ENCODE measurements at places on chromosomes 11 and 22.

DNA sequence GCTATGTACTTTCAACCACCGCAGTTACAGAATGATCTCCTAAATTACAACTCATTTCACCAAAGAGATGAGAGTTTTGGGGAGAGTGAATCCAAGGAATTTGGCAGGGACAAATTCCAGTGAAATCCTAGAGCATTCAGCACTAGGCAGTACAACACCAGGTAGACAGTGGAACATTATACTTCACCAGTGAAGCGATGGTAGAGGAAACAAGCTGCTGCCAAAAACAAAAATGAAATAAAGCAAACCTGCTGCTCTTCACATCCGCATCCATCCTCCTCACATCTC lies 16.9 kb downstream of the SMCO4 start:
- no peak for DNase-seq

GRCh38 chr11:1967641-1968225 lies 20.6 kb downstream of the MRPL23 start:
- no peak for DNase-seq

DNA sequence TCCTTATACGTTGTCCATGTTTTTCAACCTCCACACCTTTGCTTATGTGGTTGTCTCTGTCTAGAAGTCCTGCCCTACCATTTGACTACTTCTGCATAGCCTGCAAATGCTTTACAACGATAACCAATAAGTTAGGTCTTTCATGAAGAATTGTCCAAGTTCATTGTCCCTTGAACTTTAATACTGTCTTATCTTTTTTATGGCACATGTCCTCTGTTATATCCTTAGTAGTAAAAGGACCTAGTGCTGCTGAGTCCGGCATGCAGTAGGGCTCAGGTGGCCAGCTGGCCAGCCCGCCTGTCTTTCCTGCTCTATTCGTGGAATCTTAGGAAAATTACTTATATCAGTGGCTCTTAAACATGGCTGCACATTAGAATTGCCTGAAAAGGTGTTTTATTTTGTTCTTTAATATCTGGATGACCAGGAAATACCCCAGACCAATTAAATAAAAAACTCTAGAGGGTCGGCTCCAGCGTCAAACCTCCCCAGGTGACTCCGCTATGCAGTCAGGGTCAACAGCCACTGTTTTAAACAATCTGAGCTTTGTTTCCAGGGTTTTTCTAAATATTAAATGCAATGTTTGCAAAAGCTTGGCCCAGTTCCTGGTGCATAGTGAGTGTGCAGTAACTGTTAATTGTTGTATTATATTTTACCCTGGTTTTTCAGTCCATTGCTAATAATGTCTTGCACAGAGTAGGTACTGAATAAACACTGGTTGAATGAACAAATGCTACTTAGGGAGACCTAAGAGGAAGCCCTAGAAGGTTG lies 64.6 kb upstream of the SESN3 start:
- DNase-seq: no peak

DNA sequence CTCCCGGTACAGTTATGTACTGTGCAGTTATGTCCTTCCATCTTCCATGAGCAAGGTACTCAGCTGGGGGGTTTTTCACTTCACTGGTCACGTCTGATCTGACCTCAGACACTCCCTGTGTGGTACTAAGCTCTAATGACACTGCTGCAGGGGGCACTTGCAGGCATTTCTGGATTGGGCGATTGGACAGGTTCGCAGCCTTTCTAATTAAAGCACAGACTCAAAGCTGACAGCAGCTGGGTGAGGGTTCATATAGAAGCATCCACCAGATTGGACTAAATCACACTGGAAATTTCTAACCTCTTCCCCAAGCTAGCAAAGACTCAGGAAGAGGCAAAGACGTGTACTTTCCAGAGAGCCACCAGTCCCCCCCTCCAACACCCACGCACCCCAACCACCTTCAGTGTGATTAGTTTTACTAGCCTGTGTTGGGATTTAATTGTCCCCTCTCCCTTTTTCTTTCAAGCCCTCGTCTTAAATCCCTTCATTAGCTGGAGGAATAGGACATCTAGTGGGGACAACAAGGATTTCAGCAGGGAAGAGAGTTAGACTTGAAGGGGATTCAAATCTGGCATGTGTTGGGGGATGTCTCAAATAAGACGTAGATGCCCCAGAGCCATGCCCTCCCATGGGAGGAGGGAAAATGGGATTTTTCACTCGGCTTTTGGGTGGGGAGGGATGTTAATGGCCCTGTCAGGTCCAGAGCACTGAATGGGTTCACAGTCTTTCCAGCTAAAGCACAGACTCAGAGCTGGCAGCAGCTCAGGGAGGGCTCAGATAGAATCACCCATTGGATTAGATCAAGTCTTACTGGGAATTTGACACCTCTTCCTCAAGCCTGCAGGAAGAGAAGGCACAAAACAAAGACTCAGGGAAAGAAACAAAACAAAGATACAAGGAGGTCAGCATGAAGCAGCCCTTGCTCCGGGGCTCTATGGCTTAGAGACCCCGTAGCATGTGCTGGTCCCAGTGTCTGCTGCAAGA lies 10.9 kb downstream of the INS start:
- DNase-seq: peak; percentile 81

GRCh38 chr11:93525601-93526345 lies 17.4 kb downstream of the SMCO4 start:
- peak; percentile 39 for DNase-seq

DNA sequence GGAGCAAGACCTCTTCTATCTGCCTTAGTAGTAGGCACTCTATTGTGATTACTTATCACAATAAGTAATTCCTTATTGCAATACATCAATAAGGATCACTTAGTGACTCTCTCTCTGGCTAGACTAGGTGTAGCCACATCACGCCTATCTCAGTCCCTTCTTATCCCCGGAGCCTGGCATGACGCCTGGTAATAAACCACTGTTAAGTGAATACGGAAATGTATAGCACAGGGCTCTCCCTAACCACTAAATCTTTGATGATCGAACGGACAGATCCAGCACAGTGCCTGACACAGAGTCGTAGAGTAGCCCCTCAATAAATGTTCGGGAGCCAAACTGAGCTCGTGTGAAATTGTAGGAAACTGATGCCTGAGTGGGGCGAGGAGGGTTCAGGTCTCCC lies 143.3 kb downstream of the FBXO7 start:
- DNase-seq: no peak

- no peak for DNase-seq
These were observed 6.7 kb downstream of the SLC5A12 start for GRCh38 chr11:26715133-26715532.

Data from adipocyte (in vitro differentiated cells).